Placental pericyte (primary cell): ENCODE measurements at places on chromosomes 6 and 20. TPM values are rescaled to one million over a fixed set of nuclear protein-coding genes. Genes with fewer than 3 reads are reported as not detected.

TINAG gene
- total RNA-seq: not detected in 2 replicates

ATP5F1E gene
- 16.6 and 18.3 TPM in 2 replicates for total RNA-seq

BMP7 gene
- not detected in 2 replicates for total RNA-seq

CGAS gene
- total RNA-seq: 10.9 and 20.0 TPM in 2 replicates

TBX18 gene
- total RNA-seq: 8.8 and 16.8 TPM in 2 replicates

SUMO4 gene
- total RNA-seq: 1.5 and 2.3 TPM in 2 replicates

CGA gene
- total RNA-seq: not detected in 2 replicates

MYB gene
- 0.43 TPM in 1 of 2 replicates, not detected in the other for total RNA-seq
